ENCODE measurements at places on chromosomes 7 and 10.

GRCh38 chr7:104096683-104097082, 107.2 kb upstream of the RELN start:
- no peak for DNase-seq

DNA sequence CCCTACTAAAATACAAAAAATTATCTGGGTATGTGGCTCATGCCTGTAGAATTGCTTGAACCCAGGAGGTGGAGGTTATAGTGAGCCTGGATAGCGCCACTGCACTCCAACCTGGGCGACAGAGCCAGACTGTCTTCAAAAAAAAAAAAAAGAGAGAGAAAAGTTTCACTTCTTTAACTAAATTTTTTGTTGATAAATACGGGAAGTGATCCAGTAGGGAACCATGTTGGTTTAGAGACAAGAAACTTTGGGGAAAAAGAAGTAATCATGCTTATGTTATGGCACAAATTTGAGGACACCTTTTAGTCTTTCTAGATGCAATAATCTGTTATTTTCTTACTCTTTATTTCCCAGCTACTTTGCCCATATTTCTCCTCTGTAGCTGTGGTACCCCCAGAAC, 309.7 kb downstream of the TYW1 start:
- no peak for DNase-seq

DNA sequence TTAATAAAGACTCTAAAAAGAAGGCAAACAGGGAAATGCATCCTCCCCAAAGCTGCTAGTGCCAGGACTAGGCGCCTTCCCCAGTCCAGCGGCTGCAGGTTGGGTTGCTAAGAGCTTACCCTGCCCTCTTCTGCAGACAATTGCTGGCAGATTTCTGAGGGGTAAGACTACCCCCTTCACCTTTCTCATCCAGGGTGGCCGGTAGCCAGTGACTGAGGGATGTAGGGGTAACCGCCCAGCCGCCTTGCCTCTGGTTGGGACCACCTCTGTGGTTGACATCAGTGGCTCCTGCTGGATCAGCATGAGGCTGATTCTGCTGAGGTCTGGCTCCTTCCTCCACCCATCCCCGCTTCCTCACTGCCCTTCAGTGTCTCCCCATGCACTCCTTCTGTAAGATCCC, 71.2 kb downstream of the ADCYAP1R1 start:
- peak; percentile 10 for DNase-seq

DNA sequence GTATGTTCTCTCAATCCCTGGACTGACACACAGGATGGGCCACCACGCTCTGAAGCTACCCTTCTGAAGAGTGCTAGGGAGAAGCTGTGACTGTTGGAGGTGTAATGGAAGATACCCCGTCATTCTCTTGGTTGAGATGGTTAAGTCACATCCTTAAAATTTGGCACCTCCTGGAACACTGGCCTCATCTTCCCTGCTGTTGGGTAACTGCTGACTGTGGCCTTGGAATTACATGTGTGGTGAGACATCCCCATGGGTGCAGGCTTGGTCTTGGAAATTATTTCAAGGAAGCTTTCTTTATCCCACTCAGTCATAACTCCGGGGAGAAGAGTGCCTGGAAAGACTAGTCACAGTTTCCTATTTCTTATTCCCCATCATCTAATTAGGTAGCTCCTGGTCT, 62.0 kb downstream of the LRMDA start:
- DNase-seq: no peak

- DNase-seq: no peak
Measured at GRCh38 chr10:86087716-86088115, 278.9 kb downstream of the GRID1 start.

DNA sequence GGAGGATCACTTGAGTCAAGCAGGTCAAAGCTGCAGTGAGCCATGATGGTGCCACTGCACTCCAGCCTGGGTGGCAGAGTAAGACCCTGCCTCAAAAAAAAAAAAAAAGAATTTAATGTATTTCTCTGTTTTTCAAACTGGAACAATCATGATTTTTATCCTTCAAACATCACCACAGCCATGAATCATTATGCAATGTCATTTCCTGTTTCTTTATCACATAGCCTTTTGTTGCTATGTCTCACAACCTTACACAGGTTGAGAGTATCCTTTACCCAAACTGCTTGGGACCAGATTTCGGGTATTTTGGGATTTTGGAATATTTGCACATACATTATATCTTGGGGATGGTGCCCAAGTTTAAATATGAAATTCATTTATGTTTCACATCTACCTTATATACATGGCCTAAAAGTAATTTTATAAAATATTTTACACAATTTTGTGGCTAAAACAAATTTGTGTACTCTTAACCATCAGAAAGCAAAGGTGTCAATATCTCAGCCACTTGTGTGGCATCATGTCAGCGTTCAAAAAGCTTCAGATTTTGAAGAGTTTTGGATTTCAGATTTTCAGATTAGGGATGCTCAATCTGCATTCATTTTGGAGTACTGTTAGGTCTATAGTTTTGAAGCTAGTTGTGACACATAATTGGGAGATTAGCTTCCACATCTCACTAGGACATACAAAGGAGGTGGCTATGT, 8.2 kb downstream of the NT5C3A start:
- no peak for DNase-seq

- DNase-seq: no peak
Measured at GRCh38 chr10:118264838-118265470, 77.2 kb downstream of the FAM204A start.

- DNase-seq: no peak
Measured at GRCh38 chr7:36874041-36874440, 149.7 kb upstream of the AOAH start.

- no peak for DNase-seq
Measured at GRCh38 chr10:28734938-28735759, 57.8 kb downstream of the BAMBI start.

GRCh38 chr10:114103284-114103683, 59.6 kb downstream of the ADRB1 start:
- peak; percentile 15 for DNase-seq

DNA sequence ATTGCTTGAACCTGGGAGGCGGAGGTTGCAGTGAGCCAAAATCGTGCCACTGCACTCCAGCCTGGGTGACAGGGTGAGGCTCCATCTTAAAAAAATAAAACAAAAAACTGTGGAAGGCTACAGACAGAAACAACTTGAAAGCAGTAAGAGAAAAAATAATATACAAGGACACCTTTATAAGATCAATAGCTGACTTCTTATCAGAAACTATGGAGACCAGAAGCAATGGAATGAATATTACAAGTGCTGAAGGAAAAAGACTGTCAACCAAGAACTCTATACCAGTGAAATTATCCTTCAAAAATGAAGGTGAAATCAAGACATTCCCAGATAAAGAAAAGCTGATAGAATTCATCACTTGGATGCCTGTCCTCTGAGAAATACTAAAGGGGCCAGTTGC, 49.0 kb downstream of the RBAK start:
- no peak for DNase-seq

GRCh38 chr7:4079366-4079765, 602.7 kb upstream of the FOXK1 start:
- no peak for DNase-seq

GRCh38 chr10:88478256-88478655, 104.9 kb downstream of the RNLS start:
- no peak for DNase-seq

DNA sequence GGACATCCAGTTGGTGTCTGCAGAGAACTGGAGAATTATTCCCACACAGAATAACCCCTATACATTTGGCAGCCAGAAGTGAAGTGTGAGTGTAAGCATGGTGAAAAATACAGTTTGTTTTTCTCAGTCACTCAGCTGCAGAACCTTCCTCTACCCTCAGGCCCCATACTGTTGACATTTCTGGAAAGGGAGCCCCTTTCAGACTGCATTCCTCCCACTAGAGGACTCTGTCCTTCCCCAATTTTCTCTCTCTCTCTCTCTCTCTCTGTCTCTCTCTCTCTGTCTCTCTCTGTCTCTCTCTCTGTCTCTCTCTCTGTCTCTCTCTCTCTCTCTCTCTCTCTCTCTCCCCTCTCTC, 86.8 kb upstream of the STEAP1B start:
- DNase-seq: no peak

DNA sequence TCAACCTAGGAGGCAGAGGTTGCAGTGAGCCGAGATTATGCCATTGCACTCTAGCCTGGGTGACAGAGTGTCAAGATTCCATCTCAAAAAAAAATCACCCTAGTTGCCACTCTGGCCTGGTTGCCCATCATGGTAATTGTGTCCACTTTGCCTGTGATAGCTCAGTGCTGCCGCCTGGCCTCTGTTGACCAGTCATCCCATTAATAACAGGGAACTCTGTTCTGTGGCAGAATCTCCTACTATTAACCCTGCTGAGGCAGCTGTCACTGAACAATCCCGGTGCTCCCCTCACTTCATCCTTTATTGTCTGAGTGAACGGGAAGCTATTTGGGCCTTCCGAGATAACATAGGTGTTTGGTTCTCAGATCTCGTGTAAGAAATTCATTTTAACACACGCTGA, 14.6 kb downstream of the ZNF3 start:
- DNase-seq: no peak

- DNase-seq: no peak
Measured at GRCh38 chr10:110758128-110758765, 113.5 kb upstream of the PDCD4 start.

DNA sequence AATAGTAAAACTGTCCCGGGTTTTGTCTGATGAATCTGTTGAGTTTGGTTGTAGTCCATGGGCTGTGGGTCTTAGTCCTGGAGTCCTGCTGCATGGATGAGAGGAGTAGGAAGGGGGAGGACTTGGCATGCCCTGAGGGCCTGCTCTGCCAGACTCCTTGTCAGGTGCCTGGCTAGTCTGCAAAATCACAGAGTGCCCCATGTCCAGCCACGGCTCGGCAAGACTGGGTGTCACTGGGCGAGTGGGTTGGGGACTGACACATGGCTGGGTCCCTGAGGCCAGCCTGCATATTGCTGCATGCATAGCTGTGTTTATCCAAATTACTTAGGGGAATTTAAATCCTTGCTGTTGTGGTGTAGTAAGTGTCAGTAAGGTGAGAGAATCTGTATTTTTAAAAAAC, 9.7 kb downstream of the MINDY4 start:
- DNase-seq: no peak

DNA sequence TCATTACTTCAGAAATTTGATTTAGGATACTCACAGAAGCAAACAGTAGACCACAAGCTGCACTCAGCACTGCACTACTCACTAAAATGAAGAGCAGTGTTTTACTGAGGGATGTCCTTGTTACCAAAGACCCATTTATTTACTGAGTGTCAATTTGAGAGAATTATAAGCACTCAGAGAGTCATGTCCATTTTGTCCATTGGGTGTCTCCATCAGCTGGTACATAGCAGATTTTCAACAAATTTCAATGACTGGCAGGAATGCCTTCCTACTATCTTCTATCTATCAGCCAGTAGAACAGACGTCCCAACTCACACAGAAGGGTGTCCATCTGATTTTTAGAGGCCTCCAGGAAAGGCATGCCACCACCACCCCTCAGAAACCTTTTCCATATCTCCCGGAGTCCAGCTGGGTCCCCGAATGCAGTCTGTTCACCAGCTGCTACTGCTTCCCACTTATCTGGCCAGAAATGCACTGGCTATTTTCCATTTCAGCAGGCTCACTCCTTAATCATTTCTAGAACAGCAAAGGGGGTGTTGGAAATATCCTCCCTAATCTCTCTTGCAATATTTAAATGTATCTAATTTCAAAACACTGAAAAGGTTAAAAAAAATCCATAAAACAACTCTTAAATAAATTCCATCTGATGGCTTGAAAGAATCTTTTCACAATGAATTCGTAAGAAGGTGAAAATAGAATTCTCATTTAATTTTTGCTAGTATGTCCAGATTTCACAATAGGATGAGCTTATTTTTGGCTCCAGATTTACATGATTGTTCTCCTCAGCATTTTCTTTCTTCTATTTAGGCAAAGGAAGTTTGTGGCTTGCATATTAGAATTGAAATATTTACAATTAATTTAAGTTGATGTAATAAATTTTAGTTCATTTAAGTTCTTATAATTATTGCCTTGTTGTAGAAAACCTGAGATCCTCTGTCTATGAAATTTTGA, 1164.0 kb upstream of the CELF2 start:
- no peak for DNase-seq

GRCh38 chr10:68088740-68089139, 13.7 kb upstream of the HERC4 start:
- no peak for DNase-seq

DNA sequence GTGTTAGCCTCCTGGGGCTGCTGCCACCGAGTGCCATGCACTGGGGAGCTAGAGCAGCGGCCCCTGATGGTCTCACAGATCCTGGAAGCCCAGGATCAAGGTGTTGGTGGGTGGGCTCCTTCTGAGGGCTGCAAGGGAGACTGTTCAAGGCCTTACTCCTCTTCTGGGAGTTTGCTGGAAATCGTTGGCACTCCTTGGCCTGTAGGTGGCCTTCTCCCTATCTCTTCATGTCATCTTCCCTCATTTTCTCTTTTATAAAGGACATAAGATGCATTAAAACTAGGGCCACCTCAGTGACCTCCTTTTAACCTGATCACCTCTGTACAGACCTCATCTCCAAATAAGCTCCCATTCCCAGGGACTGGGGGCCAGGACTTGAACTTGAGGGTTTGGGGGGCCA, 27.0 kb upstream of the ZNF862 start:
- DNase-seq: no peak

DNA sequence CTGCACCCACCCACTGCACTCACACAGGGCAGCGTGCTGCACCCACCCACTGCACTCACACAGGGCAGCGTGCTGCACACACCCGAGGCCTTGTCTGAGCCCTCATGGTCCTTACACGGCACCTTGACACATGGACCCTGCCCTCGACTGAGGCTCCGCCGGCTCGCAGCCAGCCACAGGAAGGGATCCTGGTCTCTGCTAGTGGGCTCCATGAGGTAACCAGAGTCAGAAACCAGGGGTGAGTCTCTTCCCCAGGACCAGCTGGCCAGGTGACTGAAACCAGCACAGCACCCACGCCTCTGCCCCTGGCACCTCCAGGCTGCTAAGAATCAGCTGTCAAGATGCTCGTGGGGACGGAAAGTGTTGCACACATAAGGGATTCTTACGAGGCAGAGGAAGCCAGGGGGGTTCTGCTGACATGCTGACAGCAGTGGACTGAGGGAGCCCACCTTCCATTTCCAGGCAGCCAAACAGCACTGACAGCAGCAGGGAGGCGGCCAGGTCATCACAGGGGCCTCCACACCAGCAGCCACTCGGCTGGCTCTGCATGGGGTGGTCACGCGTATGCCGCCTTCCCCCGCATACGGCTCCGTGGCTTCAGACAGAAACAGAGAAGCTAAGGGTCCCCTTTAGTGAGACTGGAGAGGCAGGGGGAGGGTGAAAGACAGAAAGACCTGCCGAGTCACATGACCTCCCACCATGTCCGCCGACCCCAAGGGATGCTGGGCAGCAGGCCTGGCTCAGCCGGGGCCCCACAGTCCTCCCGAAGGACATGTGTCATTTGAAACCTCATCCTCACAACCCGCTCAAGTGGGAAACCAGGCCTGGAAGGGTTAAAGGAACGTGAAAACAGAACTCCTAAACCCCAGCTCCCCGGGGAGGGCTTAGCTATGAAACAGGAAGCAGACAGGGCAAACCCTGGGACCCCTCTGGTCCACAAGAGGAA, 34.2 kb downstream of the GPER1 start:
- DNase-seq: no peak

- DNase-seq: no peak
Measured at GRCh38 chr10:12608761-12609160, 259.4 kb downstream of the CAMK1D start.
